ENCODE measurements at places on chromosomes 11 and 22.

- no peak for DNase-seq
These were observed 131.8 kb upstream of the RAG2 start for GRCh38 chr11:36729825-36730224.

DNA sequence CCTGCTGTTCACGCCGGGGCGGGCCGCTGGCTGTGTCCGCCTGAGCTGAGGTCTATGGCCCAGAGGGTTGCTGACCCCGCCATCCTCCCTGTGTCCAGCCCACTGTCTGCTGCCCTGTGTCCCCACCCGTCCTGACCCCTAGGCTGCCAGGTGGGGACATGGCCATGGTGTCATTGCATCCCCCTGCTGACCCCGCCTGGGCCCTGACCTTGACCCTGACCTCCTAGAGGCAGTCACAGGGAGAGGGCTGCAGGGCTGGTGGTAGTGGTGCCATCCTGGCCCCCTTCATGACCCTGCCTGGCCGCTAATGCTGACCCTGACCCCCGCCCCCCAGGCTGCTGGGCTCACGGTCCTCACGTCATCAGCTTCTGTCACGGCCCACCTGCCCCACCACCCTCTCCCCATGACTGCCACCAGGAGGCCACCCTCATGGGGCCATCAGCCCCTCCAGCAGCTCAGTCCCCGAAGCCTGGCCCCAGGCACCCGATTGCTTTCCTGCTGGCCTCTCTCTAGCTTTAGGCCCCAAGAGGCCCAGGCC lies 285.9 kb downstream of the BRD1 start:
- DNase-seq = no peak

- DNase-seq = no peak
These were observed 213.2 kb downstream of the TTC28 start for GRCh38 chr22:28466399-28466798.

- DNase-seq = no peak
These were observed 258 bp downstream of the CFAP68 start for GRCh38 chr11:111879637-111879960.

DNA sequence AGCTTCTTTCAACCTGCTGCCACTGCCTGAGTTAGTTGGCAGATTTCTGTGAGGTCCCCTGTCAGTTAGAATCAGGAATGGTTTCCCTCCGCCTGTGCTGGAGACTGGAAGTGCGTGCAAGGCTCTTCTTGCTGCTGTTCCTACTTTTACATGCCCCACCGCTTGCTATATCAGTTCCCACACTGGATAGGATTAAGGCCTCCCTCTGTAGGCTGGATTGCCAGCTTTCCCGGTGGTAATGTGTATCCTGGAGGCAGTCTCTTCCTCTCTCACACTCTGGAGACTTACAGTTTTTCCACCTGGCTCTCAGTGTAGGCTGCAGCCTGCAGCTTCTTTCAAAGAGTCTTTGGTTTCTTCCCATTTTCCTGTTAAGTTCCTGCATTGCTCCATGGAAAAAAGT lies 66.5 kb downstream of the ARHGAP42 start:
- DNase-seq = no peak

- DNase-seq = peak; percentile 93
These were observed 511 bp upstream of the CLCF1 start for GRCh38 chr11:67373648-67374570.

- DNase-seq = no peak
These were observed 28.9 kb upstream of the TMA7B start for GRCh38 chr22:39931251-39931650.

DNA sequence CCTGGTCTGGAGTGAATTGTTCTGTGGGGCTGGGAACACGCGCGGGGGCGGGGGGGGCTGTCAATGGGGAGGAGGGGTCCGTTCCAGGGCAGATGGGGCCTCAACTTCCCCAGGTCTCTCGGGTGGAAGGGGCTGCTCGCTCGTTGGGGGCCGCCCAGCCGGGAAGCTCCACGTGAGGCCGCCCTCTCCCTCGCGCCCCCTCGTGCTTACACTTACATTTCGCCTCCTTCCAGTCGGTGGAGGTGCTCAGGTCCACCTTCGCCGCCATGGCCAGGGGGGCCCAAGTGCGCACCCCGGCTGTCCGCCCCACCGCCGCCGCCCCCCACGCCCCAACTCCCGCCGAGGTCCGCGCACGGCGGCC lies 452 bp downstream of the MACROD1 start:
- DNase-seq = no peak

GRCh38 chr11:67057205-67057672 lies 592 bp downstream of the RHOD start:
- DNase-seq = peak; percentile 43

DNA sequence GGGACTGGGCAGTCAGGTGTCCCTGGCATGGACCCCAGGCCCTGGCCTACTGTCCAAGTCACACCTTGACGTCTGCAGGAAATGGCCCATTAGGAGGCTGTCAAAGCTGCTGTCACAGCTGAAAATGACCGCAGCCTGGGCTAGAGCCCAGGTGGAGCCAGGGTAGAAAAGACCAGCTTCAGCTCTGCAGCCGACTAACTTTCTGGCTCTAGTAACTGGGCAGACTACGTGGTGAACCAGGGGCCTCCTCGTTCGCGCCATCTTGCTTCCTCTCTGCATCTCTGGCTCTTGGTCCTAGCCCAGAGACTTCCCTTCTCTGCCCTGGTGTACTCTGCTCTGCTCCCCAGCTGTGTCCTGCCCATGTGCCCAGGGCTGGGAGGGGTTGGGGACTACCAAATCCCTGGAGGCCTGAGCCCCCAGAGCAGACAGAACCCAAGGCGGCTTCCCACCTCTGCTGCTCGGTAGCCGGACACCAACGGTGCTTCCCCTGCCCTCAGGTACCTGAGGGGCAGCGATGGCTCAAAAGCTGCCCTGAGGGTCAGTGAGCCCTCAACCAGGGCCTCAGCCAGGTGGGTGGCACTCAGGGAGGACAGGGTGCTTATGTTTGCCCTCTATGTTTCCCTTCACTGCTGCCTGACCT lies 19.7 kb downstream of the SART1 start:
- no peak for DNase-seq
